8988T (cell line): ENCODE measurements at places on chromosomes 11 and 22.

GRCh38 chr22:50360578-50360977 lies 17.5 kb downstream of the PPP6R2 start:
- DNase-seq: no peak

GRCh38 chr11:117770061-117770460 lies 27.0 kb downstream of the DSCAML1 start:
- DNase-seq: no peak

- DNase-seq: no peak
Measured at GRCh38 chr11:58958500-58958899, 19.2 kb downstream of the GLYATL1 start.

DNA sequence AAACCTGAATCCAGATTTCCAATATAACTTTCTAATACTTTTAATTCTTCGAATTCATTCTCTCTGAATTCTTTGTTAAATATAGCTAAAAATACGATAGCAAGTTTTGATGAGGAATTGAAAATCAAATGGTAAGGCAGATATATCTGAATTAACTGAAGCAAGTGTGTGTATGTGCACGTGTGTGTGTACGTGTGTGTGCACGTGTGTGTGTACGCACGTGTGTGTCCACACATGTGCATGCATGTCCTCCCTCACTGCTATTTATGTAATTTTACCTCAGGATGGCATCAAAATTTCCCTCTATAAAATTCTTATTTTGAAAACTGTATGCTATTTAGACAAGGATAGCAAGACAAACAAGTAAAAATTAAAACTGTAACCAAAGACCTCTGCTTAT lies 961.3 kb upstream of the CNTN5 start:
- DNase-seq: no peak

DNA sequence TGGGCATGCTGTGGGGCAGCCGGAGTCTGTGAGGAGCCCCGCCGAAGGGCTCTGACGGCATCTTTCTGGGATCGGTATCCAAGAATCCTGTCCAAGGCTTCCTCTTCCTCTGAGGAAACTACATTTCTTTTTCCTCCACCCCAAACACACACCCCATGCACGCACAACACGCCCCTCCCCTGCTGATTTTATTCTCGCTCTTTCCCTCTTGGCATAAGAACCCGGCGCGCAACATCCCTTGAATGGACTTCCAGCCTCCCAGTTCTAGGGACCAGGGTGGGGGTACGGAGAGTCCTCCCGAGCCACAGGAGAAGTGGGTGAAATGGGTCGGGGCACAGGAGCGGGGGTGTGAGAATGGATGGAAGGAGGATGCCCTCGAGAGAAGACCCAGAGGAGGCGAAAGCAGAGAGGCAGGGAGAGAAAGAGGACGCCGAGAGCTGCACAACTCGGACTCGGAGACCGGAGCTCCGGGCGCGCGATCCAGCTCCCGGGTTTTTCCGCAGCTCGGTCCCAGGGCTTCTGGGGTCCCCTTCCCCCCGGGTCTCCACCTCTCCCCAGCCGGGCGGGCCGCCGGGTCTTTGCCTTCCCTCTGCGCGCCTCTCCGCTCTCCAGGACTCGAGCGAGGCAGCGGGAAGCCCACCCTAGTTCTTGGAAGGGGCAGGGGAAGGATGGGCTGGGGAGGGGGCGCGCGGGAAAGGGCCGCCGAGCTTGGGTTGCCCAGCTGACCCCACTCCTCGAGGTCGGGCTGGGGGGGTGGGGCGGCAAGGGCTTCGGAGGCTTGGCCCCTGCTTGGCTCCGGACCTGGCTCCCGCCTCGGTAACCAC lies 1.5 kb upstream of the LARGE1 start:
- no peak for DNase-seq

GRCh38 chr22:50226875-50227165 lies 18.0 kb downstream of the TUBGCP6 start:
- DNase-seq: no peak
